ENCODE measurements at places on chromosomes 1 and 21. TPM values are rescaled to one million over a fixed set of nuclear protein-coding genes. Genes with fewer than 3 reads are reported as not detected.
A peak's percentile ranks its signal among the peaks of the same experiment; 100 is the strongest.

DNA sequence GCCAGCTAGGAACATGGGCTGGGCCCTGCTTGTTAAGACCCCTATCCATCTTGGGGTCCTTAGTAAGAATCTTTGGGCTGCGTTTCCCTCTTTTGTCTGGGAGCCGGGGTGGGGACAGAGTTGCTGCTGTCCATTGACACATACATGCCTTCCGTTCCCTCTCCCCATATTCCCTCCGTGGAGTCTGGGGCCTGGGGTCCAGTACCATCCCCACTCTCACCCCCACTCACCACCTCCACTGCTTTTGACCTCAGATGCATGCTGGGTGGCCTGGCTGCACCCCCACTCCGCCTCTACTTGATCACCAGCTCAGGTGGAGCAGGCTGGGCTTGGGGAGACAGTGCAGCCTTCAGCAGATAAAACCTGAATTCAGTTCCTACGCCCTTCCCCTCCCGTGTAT lies 3.3 kb downstream of the RD3 start:
- DNase-seq = no peak

DNA sequence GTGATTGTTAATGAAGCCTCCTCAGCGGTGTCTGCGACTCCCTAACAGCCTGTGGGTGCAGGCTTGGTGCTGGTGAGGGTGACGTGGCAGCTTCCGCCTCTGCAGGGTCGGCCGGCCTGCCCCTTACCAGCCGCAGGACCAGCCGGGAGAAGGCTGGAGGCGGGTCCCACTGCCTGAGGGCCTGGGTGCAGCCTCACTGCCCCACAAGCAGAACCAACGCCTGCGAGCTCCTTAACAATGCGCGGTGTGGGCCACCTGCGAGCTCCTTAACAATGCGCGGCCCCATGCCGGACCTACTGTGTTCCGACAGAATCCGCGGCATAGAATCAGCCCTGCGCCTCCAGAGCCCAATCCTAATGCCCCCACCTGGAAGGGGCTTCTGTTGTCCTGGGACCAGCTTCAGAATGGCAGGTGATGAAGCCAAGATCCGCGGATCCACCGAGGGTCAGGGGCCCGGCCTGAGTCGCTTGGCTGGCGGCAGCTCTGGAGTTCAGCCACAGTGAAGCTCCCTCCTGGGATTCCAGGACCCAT lies 54.4 kb upstream of the AJAP1 start:
- peak; percentile 20 for DNase-seq

C1QC gene
- 181 TPM for total RNA-seq

PPFIA4 gene
- 0.89 TPM for total RNA-seq
